ENCODE measurements at places on chromosomes 3 and 15. TPM values are rescaled to one million over a fixed set of nuclear protein-coding genes. Genes with fewer than 3 reads are reported as not detected.

The GPR62 gene
- total RNA-seq, result not detected

GRCh38 chr3:44893097-44893496 is 18.7 kb downstream of the TGM4 start:
- no peak for DNase-seq

The NUP210 gene
- total RNA-seq, result 58.5 TPM

DNA sequence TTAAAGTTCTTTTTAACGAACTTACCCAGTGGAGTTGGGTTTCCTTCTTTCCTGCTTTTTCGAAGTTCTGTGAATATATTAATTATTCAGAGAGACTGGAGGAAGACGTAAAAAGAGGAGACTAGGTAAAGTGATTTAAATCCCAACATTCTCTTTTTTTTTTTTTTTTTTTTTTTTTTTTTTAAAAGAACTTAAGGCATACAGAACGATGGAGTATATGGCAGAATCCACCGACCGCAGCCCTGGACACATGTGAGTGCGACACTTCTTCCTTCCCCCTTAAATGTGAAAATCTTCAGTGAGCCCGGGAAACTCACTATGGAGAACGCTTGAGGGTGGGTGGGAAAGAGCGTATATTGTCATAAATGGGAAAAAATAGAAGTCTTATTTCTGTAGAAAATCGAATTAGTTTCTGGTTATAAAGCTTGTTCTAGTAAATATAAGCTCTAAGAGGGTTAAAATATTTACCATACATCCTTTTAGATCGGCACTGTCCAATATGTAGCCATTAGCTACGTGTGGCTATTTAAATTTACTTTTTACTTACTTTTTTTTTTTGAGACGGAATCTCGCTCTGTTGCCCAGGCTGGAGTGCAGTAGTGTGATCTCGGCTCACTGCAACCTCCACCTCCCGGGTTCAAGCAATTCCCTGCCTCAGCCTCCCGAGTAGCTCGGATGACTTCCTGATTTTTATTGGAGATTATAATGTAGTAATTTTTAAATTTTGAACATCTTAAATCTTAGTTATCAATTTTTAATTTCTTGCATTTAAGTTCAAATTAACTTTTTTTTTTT is 892 bp downstream of the NMD3 start:
- no peak for DNase-seq

- no peak for DNase-seq
Observed at GRCh38 chr3:170128977-170129431, 52.5 kb downstream of the PHC3 start.

The ARPP21 gene
- total RNA-seq, result not detected

DNA sequence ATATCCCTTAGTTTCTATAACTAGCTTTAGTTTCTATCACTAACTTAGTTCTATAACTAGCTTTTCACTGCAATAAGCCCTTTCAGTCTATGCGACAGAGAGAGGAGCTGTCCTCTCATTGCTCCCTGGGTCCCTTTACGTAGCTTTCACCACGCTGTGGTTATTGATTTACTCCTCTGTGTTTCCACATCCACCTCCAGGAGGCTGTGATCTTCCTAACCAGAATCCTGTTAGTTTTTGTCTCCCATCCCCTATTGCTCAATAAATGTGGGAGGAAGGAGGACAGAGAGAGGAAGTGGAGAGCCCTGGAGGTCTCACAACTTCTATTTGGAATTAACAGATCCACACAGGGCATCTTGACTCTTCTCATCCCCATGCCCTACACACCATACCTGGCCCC is 1036.1 kb downstream of the MCTP2 start:
- DNase-seq, result no peak

DNA sequence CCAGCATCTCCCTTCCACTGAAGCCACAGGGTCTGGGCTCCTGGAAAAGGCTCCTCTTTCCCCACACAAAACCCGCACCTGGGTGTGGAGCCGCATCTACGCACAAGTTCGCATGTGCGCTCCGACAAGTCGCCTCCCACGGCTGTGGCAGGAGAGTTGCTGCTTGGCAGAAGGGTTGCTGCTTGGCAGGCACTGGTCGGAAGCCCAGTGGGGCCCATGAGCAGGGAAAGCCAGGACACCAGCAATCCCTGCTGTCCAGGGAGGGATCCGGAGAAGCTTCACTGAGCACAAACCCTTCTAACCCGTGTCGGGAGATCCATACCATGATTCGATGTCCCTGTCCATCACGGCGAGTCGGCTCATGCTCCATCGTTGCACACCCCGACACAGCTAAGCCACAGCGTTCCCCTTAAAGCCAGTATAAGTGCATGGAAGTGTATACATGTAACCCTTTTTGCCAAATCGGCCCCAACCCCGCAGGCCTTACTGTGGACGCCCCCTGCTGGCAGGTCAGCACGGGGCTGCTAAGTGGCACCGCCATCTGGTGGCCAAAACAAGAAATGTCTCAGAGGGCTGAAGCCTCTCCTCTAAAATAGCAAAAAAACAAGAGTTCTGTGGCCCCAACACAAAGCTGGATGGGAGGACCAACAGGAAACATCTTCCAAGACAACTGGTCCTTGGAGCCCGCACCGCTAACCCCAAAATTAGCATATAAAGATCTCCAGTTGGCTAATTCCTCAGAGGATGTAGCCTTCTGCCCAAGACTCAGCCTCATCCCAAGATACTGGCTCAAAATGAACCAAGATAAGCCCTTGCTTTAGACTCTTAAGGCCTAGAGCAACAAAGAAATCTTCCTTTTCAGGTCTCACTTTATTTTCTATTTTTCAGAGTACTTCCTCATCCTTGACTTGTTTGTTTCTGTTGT is 8.3 kb downstream of the ANKRD63 start:
- peak; percentile 89 for DNase-seq

DNA sequence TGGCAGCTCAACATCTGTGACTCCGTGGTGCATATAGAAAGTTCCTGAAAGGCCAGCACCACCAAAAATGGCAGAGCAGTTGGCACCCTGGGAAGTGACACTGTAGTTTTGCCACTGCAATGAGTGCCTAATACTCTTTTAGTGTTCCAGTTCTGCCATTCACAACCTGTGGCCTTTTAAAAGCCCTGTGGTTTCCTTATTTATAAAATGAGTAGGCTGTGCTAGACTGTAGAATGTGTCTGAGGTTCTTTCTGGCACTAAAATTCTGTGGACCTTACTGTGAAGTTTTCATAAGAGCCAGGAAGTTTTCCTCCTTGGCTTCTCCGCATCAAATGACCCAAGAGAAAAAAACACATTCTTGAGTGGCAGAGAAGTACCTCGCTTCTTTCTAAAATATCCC is 74.1 kb downstream of the MME start:
- no peak for DNase-seq

GRCh38 chr3:51974277-51974962 is 444 bp upstream of the ABHD14A start:
- DNase-seq, result no peak

DNA sequence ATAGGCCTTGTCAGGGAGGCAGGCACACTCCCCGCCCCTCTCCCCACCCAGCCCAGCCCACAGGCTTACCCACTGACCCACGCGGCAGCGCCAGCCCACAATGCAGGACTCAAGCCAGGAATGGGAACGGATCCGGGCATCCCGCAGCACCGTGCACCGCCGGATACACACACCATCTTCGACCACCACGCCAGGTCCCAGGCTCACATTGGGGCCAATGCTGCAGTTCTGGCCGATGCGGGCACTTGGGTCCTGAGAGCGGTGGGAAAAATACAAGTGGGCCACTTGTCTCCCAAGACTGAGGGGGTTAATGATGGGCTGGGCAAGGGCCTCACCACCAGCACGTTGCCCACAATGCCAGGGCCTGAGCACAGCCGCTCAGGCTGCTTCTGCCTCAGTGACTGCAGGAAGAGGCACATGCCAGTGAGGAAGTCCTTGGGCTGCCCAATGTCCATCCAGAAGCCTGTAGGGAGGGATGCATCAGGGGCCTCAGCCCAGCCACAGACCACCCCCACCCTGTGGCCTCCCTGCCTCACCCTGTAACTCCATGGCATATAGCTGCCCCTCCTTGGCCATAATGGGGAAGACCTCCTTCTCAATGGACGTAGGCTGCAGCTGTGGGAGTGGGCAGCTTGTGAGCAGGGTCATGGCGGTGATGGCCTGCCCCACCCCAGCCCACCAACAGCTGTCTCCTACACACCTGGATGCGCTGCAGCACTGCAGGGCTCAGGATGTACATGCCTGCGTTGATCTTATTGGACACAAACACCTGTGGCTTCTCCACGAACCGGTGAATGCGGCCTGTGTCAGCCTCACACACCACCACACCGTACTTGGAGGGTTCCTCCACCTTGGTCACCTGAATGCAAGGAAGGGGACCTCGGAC is 1.6 kb downstream of the GMPPB start:
- DNase-seq, result no peak

- DNase-seq, result no peak
Observed at GRCh38 chr3:165181556-165181955, 14.6 kb downstream of the SLITRK3 start.

The AGTR1 gene
- not detected for total RNA-seq

- no peak for DNase-seq
Observed at GRCh38 chr15:73127302-73127936, 75.2 kb downstream of the NEO1 start.

- DNase-seq, result no peak
Observed at GRCh38 chr3:116288485-116288884, 156.8 kb downstream of the LSAMP start.

DNA sequence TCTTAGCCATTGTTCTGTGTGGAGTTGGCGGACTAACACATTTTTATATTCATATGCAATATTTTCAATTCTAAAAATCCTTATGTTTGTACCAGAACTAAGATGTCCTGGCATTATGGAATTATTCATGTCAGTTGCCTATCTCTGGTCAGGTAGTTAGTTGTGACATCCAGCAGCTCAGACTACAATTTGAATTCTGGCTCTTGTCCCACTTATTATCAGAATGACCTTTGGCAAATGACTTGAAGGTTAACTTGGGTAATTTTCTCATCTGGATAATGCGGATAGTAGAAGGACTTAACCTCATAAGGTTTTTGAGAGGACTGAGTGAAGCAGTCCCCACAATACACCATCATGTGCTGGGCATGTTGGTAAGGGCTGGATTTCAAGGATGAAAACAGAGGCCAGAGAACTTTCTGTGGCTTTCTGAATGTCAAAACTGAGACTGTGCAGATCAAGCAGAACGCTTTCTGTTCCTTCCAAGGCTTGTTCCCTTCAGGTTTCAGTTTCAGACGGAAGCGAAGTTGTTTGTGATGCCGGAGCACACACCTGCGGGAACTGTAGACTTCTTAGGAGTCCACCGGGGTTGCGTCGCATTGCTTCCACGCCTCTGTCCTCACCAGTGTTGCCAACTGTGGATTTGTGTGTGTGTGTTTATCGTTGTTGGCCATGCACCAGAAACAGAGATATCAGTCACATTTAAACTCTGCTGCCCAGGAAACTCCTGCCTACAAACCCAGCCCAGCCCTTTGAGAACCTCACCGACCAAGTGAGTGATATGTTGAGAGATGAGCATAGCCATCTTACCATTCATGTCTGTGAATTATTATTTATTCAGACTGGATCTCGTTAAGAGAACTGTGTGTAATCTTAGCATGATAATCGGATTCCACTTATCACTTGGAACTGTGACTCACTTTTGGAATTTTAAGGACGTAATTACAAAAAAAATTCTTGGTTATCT is 76.0 kb downstream of the PTPRG start:
- peak; percentile 28 for DNase-seq

DNA sequence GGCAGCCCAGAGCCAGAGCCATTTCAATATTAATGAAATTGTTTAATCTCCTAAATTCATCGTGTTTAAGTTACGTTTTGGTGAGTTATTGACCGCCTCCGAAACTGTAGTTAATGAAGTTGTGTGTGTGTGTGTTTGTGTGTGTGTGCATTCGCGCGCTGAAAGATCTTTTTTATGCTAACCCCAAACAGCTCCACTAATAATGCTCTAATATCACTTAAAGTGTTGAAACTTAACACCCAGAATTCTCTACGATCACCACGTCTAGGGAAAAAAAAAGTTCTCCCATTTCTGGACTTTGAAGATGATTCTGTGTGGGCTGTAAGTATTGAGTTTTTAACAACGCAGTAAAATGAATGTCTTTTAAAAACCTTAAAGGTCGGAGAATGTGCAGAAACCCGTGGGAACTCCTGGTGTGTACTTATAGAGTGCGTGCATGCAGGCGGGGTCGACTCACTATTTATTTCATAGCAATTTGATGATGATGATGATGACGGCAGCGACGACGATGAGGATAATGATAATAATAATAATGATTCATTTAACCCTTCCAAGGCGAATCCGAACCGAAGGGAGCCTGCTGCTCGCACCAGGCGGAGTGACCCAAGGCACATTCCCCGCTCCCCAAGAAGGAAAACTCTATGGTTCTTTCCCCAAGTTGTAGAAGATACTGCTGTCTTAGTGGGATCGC is 1.4 kb upstream of the FOXB1 start:
- DNase-seq, result no peak

- no peak for DNase-seq
Observed at GRCh38 chr3:15606434-15606891, 4.9 kb downstream of the BTD start.

DNA sequence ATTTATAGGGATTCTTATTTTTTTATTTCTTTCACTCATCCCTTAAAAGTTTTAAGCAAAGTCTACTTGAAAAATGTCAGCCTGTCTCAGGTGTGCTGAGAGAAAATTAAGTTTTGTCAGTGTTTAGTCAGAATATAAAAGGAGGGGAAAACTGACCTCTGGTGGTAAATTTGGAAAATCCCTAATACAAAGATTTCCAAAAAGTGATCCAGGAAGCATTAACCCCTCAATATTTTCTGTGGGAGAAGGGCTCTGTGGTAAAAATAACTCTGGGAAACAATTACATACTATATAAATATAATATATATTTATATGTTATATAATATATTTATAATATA is 41.0 kb upstream of the FRMD4B start:
- DNase-seq, result no peak

The BCL2A1 gene
- not detected for total RNA-seq

- no peak for DNase-seq
Observed at GRCh38 chr15:55245059-55245458, 44.6 kb downstream of the RAB27A start.

The C3orf49 gene
- not detected for total RNA-seq

DNA sequence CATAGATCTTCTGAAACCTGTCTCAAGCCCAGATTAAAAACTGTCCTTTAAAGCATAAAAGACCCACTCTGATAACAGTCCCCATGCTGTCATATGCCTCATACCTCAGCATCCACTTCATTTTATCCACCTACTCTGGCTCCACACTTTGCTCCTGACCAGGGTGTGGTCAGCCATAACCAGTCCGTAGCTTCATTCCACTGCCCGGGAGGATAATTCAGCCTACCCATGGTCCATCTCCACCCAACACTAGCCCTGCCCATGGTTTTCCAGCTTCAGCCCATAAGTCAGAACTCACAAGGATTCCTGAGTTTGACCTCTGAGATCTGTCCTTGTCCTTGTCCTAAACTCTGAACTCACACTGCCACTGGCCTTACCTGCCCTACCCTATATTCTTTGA is 262.1 kb upstream of the MANF start:
- DNase-seq, result no peak
